Activated CD4-positive, alpha-beta T cell treated with anti-CD3 and anti-CD28 coated beads for 24 hours (primary cell): ENCODE measurements at places on chromosomes 2 and 18.

DNA sequence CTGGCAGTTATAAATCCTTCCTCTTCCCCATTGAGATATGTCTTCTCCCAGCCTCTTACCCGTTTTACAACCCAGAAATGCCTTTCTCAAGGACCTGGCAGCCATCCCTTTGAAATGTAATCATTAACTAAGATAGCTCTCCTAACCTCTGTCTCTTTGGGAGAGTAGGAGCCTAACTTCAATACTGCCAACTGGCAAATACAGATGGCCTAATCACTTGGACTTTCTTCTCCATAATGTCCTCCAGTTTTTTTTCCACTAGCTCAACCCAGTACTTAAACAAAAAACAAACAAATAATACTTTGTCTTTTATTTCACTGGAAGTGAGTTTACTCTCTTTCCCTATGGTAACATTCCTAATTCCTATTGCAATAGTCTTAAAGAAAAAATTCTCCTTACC is 1391.1 kb downstream of the SUCLG1 start:
- DNase-seq, result no peak

DNA sequence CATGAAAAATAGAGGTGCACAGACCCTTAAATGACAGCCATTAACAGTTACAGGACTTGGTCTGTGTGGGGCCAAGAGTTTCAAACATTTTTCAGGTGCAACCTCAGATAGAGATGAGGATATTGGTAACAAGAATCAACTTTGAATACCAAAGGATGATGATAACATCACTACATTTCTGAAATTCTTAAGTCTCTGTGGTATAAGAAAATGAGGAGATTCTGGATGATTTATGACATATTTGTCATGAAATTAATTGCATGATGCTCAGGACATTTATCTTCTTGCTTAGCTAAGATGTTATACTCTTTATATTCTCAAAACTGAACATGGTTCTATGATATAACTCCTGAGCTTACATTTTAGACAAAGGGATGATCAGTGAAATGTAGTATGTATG is 471.8 kb upstream of the CWC22 start:
- DNase-seq, result no peak

DNA sequence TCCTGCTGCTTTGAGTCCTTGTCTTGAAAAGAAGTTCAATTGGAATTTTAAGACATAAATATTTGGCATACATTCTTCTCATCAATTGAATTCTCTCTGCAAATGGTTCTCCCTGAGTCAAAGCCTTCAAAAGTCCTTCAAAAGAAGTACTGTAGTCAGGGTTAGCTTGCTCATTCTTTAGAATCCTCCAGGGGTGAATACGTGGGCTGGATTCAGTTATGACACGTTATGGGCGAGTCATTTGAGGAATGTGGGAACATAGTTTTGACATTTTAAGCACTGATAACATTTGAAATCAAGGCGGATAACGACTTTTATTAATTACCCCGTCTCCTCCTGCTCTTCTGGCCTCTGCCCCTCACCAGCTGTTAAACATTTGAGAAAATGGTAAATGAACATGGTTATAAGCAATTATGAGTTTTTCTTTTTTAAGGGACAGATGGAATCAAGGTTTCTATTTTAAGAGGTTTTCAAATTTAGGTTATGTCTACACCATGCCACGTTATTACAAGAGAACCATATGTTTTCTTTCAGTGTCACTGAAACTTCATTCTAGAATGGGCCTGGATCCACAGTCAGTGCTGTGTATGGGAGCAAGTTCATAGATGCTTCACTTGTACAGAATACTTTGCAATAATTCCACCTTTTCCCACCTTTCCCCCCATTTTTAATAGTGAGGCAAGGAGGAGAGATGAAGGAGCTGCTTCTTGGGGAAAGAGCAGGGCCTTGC is 273.1 kb downstream of the TSN start:
- DNase-seq, result no peak

- no peak for DNase-seq
Measured at GRCh38 chr2:13481201-13481600, 764.5 kb downstream of the TRIB2 start.

GRCh38 chr2:218999881-219000568 is 6.8 kb upstream of the CRYBA2 start:
- DNase-seq, result no peak

DNA sequence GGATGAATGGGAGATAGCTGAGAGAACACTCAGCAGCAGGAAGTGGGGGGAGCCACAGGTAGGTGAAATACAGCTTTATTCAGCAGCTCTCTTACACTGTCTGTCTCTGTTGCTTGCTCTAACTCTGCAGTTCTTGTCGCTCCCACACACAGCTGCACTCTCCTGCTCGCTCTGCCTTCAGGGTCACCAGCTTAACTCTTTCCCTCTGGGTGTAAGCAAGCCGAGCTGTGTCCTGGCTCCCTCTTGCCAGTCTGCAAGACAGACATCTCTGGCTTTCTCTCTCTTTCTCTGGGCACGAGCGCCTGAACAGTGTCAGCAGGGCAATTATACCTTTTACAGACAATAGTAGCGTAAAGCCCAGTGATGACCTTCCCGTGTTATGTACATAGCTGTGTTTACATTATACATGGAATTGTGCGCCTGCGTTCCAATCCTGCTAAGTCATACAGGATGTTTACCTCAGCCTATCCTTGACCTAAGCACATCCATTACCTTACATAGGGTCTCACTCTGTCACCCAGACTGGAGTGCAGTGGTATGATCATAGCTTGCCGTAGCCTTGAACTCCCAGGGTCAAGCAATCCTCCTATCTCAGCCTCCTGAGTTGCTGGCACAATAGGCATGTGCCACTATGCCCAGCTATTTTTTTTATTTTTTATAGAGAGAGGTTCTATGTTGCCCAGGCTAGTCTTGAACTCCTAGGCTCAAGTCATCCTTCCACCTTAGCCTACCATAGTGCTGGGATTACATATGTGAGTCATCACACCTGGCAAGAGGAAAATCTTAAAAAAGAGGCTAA is 57.8 kb upstream of the CHN1 start:
- DNase-seq, result no peak

- DNase-seq, result no peak
Measured at GRCh38 chr18:57805117-57805516, 2.0 kb upstream of the ATP8B1 start.

DNA sequence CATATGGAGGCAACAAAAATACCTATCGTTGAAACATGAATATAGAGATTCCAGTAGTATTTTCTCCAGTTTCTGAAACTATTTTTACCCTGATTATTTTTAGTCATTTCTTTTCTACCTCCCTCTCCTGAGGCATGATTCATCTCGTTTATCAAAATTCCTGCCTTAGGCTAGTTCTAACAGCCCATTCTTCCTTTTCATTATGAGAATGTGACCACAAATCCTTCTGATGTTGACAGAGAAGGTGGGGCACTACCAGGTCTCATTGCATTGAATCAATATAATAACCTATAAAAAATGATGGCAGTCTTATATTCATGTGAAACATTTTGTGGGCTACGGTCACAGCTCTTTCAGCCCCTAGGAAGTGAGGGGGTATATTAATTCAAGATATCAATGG is 406.5 kb upstream of the UBE2E3 start:
- no peak for DNase-seq

DNA sequence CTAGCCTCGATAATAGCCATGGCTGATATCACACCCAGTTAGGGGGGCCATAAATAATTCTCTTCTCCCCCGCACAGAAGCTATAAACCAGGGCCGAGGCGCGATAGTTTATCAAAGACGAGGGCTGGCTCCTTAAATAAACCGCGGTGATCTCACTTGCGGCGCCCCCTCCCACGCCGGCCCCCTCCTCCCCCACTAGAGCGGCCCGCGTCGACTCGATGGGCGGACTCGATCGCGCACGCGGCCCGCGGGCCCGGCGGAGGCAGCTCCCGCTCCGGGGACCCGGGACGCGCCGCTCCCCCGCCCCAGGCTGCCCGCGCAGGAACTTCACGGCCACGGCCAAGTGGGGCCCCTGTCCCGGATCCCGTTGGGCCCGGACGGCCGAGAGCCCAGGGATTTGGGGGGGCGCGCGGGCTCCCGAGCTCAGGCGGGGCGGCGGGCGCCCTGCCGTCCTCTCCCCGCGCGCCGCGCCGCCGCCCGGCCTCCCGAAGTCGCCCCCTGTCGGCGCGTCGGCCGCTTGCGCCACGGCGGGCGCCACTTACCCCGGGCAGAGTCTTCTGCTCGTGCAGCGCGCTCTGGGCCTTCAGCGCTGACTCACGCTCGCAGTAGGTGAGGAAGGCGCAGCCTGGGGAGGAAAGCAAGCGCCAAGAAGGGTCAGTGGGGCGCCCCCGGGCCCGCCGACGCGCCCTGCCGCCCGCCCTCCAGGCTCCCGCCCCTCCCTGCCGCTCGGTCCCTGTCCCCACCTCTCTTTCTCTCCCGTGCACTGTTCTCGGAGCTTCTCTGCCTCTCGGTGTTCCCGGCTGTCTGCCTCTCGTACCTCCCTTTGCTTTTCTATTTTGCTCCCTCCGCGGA is 80.4 kb downstream of the CELF4 start:
- no peak for DNase-seq

DNA sequence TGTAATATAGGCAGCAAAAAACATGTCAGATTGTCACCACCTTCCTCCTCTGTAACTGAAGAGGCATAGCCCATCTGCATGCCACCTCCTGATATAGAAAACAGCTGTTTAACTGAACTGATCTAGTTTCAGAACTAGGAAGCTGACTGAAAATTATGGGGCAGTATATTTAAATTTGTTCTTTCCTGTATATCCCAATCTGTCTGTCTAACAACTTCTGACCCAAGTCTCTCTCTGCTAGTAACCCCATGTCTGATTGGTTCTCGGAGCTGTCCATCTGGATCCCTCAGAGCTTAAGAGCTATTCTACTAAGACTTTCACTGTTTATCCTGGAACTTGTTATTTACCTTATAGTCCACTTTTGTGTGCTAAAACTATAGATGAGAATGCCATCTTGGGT is 68.2 kb upstream of the SLC35G4 start:
- DNase-seq, result no peak

- no peak for DNase-seq
Measured at GRCh38 chr2:120596990-120597594, 138.6 kb upstream of the GLI2 start.

- DNase-seq, result no peak
Measured at GRCh38 chr18:23710068-23710527, 20.8 kb downstream of the LAMA3 start.

- no peak for DNase-seq
Measured at GRCh38 chr2:57444752-57445430, 601.7 kb upstream of the VRK2 start.

- peak; percentile 22 for DNase-seq
Measured at GRCh38 chr2:86623043-86623493, 597 bp downstream of the RNF103 start.

- no peak for DNase-seq
Measured at GRCh38 chr2:120768112-120769048, 32.7 kb downstream of the GLI2 start.

- DNase-seq, result no peak
Measured at GRCh38 chr18:42229211-42230210, 274.5 kb downstream of the PIK3C3 start.

GRCh38 chr18:77160515-77160914 is 27.9 kb upstream of the MBP start:
- no peak for DNase-seq

GRCh38 chr2:26658691-26659346 is 17.7 kb upstream of the CIB4 start:
- DNase-seq, result no peak

GRCh38 chr2:199228887-199229819 is 228.6 kb downstream of the SATB2 start:
- no peak for DNase-seq

DNA sequence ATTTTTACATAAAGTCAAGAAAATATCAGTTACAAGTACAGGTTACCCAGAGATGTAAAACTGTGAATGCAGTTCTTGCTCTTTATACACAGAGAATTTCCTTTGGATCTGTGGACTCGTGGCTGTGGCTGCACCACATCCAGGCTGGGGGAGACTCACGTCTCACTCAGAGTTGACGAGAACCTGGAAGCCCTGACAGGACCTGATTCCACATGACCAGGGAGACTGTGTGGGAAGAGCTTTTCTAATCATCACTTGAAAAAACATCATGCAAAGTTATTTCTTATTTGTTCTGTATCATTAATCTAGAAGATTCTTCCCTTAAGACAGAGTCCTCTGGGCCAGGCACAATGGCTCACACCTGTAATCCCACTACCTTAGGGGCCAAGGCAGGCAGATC is 1159.0 kb downstream of the RPIA start:
- DNase-seq, result no peak

DNA sequence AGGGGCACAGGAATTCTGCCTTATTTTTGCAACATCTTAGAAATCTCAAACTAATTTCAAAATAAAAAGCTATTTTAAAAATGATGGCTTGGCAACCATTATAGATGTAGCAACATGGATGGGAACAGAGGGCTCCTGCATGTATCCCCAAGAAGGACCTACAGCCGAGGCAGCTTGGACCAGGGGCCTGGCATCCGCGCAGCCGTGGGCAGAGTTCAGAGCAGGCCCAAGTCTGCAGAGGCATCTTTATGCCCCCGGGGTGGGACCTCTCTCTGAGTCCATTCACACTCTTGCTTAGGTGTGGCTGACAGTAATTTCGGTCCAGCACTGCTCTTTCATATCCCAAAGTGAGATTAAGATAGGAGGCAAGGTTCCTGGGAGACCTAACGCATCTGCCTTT is 425.8 kb upstream of the MYT1L start:
- DNase-seq, result no peak

GRCh38 chr2:177887722-177888121 is 184.9 kb downstream of the PDE11A start:
- no peak for DNase-seq

GRCh38 chr2:196640031-196640548 is 575 bp downstream of the CCDC150 start:
- no peak for DNase-seq

GRCh38 chr2:184780944-184781343 is 182.6 kb downstream of the ZNF804A start:
- DNase-seq, result no peak

GRCh38 chr2:33256162-33256755 is 220.2 kb upstream of the RASGRP3 start:
- DNase-seq, result no peak

GRCh38 chr2:75053484-75054112 is 95.2 kb downstream of the POLE4 start:
- no peak for DNase-seq

DNA sequence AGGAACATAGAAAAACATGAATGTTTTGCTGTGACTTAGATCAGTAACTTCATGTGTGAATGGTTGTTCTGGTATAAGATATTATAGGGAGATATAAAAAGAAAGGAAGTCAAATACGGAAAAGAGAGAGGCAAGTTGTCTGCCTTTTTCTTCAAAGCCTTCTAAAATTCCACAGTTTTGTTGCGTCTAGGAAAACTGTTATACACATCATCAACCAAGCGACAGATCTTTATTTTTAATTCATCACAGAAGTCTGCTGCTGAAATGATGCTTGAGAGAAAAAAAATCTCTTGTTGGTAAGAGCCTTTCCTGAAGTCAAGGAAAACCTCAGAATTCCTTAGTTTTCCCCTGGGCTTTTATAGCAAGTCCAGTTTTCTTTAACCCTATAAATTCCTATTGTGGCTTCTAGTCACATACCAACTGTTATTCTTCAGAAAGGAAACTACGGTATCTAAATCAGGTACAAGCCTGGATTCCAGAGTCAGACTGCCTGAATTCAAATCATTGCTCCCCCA is 36.3 kb upstream of the TANC1 start:
- no peak for DNase-seq

- no peak for DNase-seq
Measured at GRCh38 chr2:232632229-232632903, 1.0 kb upstream of the EFHD1 start.
